ENCODE measurements at places on chromosomes 5 and 9.

GRCh38 chr9:136058084-136058483 is 37.0 kb downstream of the NACC2 start:
- DNase-seq = no peak

- no peak for DNase-seq
These were observed 12.9 kb downstream of the RASGRF2 start for GRCh38 chr5:80973027-80973426.

DNA sequence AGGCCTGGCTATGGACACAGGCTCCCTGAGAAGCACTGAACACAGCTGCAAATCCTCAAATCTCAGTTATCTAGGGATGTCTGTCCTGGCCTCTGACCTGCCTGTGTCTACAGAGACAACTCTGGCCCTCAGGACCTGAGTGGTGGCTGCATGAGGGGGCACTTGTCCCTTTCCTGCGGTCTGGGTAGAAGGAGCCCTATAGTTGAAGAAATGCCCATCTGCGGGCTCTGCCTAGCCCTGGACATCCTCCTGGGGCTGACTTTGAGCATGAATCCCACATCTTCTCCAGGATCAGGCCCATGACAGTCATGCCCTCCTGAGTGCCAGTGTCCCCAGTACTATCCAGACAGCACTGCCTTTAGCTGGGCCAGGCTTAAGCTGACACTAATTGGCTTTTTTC is 10.0 kb downstream of the DNAJB5 start:
- no peak for DNase-seq

GRCh38 chr9:134726026-134726721 is 84.6 kb downstream of the COL5A1 start:
- DNase-seq = no peak

GRCh38 chr5:67181648-67182221 is 14.9 kb downstream of the CD180 start:
- no peak for DNase-seq

DNA sequence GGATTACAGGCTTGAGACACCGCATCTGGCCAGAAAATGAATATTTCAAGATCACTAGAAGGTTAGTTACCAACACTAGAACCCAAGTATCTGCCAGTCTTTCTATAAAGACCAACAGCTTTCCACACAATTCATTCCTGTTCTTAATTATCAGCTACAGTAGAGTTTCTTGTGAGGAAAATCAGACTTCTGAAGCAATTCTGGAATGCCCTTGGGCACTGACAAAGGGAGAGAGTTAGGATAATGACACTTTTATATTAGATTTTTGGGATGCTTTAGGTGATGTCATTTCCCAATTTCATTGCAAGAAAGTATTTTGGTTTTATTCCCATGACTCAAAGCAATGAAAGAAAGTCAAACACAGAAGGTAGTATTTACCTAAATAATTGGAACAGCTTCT is 497.0 kb upstream of the TUSC1 start:
- no peak for DNase-seq

DNA sequence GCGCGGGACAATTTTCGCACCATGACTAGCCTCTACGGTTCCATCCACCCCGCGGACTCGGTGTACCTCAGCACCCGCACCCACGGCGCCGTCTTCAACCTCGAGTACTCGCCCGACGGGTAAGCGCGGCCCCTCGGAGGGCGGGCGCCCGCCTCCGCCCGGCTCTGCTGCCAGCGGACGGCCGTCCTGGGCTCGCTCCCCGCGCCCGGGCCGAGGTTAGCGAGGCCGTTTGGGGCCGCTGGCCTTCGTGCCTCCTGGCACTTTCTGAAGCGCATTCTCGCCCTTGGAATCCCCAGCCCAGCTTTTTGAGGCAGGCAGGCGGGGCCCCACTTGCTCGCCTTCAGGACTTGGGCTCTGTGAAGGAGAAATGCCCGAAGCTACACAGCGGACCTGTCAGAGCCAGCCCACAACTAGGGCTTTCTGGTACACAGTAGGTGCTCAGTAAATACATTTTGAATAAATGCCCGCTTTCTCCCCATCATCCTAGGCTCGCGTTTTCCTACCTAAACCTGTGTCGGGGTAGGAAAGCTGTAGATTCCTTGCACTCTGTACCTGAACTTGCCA is 772 bp downstream of the DCAF10 start:
- DNase-seq = no peak

DNA sequence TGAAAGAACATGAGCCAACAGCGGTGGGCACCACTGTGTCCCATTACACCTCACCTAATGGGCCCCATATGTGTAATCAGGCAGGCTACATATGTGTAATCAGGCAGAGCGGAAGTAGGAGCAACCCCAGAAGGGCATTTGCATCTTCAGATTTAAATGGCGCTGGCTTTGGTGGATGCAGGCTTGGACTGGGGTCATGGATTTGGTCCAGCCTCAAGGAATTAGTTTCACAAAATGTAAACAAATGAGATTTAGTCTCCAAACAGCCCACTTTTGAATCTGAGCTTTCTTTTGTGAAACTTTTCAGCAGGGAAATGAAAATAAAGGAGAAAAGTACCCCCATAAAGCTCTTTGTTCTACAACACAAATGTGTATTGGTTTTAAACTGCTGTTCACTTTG is 161.3 kb downstream of the LPAR1 start:
- DNase-seq = no peak

DNA sequence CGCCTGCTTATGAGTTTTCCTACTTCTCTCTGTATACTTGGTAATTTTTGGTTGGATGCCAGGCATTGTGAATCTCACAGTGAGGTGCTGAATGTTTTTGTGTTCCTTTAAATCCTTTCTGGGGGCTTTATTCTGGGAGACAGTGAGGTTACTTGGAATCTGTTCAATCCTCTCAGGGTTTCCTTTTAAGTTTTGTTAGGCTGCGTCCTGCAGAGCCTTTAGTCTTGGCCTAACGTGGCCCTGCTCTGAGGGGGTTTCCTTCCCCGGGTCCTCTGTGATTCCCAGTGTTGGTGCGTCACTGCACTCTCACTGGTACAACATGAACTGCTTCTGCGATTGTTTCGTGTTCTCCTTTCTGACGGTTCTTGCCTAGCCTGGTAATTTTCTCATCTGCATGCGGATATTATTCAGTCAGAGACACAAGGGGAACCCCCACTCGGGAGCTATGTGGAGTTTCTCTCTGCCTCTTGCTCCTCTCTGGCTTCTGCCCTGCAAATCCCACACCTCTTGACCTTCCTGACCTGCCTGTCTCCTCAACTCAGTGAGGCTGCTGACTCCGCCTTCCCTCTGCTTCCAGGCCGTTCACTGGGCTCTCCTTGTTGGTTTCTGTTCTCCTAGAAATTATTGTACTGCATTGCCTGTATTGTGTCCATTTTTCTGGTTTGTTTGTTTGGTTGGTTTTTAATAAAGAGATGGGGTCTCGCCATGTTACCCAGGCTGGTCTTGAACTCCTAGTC is 128.1 kb downstream of the DAB2IP start:
- peak; percentile 11 for DNase-seq

GRCh38 chr5:35263266-35263877 is 33.1 kb upstream of the PRLR start:
- no peak for DNase-seq

DNA sequence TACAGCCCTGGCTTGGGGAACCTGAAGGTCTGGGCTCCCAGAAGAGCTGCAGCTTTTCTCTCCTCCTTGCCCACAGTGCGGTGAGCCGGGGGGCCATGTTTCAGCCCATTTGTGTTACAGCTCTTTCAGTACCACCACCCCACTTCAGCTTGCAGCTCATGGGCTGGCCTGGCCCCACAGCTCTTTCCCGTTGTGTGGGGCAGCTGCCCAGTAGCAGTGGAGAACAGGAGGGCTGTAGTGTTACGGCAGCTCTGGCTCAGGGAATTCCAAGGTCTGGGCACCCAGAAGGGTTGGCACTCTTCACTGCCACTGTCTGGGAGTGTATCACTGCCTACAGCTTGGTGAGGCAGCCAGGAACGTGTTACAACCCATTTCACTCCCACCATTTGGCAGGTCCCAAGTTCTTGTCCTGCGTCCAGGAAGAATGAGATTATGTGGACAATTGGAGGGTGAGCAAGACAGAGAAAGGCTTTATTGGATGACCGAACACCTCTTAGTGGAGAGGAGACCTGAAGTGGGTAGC is 390.5 kb downstream of the KDM4C start:
- no peak for DNase-seq

DNA sequence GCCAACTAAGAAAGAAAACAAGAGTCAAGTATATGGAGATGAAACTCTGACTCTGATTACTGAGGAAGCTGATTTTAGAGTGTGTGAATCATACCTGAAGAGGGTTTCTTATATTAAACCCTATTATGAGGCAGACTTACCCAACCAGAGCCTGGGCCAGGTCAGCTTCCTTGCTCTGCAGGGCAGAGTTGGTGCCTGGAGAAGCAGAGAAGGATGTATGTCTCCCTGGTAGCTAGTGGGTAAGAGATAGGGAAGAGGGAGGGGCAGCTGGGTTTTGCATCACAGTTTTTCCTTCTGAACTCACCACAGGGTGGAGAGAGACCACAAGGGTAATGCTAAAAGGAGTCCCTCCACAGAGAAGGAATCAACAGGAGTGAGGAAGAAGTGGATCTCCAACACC is 104.1 kb downstream of the CMYA5 start:
- no peak for DNase-seq

DNA sequence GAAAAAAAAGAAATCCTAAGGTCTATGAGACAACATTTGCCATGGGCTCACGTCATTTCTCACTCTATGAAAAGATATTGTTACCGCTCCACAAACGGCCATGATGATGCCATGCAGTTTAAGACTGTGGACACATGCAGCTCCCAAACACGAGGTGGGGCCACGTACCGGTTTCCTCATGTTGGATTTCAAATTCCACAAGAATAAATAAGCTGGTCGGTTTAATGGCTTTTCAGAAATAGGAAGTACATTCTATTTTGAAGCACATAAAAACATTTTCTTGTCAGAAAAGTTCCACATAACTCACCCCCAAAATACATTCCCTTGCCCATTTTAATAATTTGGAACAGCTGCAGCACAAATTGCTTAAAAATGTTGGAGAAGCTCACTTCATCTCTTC is 130.6 kb downstream of the MYO10 start:
- no peak for DNase-seq

- DNase-seq = no peak
These were observed 17.0 kb downstream of the BICD2 start for GRCh38 chr9:92747459-92748232.

DNA sequence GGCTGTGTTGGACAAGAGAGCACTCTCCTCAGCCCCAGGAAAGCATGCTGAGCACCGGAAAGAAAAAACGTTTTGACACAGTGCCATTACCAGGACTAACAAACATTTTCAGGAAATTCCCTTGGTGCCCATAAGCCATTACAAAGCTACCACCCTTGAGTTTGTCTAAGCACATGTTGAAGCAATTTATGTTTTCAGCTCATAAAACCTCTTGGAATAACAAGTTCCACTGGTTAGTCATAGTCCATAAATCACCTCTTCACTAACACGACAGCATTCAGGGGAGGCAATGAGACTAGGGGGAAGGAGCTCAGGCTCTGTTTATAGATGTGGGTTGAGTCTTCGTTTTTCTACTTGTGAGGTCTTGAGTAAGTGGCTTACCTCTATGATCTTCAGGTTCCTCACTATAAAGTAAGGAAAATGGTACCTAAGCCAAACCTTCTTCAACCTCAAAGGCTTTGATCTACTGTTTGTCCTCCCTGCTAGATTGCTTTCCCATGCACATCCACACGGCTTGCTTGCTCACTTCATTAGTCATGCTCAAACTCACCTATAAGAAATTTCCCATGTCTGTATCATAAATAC is 65.4 kb downstream of the DRD1 start:
- DNase-seq = no peak

GRCh38 chr9:312596-313320 is 98.1 kb downstream of the DOCK8 start:
- DNase-seq = no peak

GRCh38 chr5:158051036-158051435 is 192.1 kb upstream of the CLINT1 start:
- no peak for DNase-seq

GRCh38 chr9:37778534-37778933 is 6.3 kb downstream of the EXOSC3 start:
- DNase-seq = no peak

GRCh38 chr5:177550122-177550521 is 4.2 kb downstream of the FAM193B start:
- no peak for DNase-seq

GRCh38 chr9:125486152-125486508 is 220.9 kb downstream of the MAPKAP1 start:
- DNase-seq = no peak
